ENCODE measurements at places on chromosomes 3 and 15.

- DNase-seq: no peak
These were observed 29.3 kb downstream of the SCN5A start for GRCh38 chr3:38620236-38620635.

DNA sequence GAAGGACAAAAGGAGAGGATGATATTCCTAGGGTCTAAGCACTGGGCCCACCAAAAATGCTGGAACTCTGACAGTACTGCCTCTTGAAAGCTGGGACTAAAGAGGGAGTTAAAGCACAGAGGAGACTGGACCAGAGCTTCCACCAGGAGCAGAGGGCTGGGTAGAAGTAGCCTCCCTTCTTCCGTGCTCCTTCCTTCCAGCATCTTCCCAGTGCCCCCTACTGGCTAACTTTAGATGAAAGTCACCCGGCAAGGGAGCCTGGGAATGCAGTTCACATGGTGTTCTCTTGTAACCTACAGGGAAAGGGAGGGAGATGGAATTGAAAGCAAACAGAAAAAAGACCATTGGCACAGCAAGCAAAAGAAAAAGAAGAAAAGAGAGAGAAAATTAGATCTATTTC is 106.1 kb upstream of the COL8A1 start:
- DNase-seq: no peak

- no peak for DNase-seq
These were observed 184.5 kb downstream of the FHIT start for GRCh38 chr3:61066800-61067199.

DNA sequence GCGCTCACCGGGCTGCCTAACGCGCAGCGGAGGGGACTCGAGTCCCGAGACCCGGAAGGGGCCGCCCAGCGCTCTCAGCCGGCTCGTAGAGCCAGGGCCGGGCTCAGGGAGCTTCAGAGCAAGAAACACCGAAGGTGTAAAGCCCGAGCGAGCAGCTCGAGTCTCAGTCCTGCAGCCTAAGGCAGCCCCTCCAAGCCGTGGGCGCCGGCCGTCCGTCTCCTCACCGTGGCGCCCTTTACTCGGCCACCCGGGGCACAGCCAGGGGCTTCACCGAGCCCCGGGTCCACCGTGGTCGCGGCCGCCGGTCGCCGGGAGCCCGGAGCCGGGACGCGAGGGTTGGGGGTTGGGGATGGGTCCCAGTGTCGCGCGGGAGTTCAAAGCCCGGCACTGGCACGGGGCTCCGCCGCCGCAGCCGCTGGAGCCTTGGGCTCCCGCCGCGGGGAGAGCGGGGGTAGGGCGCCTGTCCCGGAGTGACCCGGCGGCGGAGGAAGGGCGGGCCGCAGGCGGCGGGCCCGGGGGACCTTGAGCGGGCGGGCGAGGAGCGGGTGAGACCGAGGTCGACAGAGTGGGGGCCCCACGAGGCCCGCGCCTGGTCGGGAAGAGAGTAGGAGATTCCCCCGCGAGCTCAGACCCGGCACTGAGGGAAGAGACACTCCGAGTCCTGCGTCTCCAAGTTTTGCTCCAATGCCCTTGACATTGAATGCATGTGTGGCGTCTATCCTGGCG is 26.9 kb upstream of the THRB start:
- DNase-seq: no peak

DNA sequence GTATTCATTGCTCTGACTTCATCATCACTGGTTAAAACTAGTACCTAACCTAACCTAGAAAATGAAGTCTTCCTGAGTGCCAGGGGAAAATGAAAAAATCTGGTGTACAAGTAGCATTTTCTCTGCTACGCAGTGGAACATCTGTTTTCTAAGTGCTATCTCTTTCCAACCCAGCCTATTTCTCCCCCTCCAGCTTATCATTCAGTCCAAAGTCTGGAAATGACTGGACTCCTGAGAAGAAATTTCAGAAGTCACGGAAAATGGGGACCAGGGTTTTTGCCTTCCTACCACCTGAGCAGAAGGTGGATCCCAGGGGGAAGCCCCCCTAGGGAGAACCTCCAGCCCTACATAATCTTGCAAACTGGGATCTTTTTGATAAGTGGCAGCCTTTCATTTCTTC is 9.6 kb upstream of the GLCE start:
- DNase-seq: no peak

DNA sequence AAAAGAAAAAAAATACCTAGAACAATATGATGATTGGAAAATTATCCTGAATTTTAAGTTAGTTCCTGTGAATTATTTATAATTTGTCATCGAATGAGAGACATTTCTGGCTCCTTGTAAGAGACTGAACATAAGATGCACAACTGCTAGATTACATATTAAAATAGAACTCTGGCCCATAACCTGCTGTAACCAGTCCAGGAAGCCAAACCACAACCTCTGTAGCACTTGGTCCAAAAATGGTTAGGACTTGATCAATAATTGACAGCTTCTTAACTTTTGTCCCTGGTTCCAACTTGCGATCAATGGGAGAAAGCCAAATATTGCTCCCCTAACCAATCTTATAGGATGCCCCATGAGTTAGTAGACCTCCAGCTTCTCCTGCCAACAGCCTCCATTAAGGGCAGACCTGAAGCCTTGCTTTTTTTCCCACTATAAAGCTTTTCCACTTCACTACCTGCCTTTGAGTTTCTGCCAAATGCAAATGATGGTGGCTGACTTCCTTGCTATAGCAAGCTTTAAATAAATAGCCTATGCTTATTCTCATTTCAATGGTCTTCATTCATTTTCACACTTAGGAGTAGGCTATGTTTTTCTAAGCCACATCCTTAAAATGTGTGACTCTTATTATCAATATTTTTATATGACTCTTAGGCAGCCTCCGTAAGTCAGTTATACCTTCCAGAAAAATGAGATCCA is 224.0 kb upstream of the ARHGEF26 start:
- DNase-seq: no peak

DNA sequence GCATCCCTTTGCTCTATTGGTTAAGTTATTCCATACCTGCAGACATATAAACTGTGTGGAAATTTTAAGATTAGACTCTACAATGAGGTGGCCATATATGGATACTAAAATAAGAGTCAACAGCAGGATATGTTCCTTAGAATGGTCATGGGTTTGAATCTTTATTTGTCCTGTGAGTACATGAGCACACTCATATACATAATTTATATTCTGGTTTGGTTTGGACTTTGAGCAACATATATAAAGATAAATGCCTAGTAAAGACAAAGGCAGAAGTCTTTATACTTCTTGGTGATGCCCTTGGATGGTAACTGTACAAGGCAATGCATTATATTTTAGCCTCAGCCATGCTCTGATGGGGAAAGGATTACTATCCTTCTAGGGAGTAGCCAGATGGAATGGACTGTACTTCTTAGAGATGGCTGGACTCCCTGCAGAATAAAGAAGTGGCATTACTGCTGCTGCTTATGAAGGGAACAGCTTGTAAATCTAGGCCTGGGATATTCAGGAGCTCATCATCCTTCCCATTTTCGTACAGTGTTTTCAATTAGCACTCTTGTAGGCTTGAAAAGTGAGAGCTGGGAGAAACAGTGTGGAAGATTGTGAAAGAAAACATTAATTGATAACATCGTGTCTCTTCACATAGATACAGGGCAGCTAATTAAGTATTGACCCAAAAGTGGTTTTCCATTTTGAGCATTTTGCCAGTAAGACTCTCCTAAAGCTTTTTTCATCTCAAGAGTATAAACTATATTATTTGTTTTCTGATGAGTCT is 60.4 kb downstream of the HMG20A start:
- no peak for DNase-seq

GRCh38 chr3:98536456-98537017 is 4.8 kb downstream of the GPR15 start:
- no peak for DNase-seq

- DNase-seq: no peak
These were observed 98.5 kb upstream of the ROBO2 start for GRCh38 chr3:76941376-76941775.

DNA sequence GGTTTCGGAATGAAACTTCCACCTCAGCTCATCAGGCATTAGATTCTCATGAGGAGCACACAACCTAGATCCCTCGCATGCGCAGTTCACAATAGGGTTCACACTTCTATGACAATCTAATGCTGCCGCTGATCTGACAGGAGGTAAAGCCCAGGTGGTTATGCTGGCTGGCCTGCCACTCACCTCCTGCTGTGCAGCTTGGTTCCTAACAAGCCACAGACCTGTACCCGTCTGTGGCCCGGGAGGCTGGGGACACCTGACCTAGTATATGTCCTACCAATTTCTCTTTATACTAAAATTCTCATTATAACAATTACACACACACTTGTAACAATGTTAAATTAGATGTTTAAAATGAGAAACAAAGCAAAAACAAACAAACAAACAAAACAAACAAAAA is 172.2 kb downstream of the SLC9A9 start:
- no peak for DNase-seq

- DNase-seq: no peak
These were observed 27.0 kb upstream of the MITF start for GRCh38 chr3:69712269-69712668.

DNA sequence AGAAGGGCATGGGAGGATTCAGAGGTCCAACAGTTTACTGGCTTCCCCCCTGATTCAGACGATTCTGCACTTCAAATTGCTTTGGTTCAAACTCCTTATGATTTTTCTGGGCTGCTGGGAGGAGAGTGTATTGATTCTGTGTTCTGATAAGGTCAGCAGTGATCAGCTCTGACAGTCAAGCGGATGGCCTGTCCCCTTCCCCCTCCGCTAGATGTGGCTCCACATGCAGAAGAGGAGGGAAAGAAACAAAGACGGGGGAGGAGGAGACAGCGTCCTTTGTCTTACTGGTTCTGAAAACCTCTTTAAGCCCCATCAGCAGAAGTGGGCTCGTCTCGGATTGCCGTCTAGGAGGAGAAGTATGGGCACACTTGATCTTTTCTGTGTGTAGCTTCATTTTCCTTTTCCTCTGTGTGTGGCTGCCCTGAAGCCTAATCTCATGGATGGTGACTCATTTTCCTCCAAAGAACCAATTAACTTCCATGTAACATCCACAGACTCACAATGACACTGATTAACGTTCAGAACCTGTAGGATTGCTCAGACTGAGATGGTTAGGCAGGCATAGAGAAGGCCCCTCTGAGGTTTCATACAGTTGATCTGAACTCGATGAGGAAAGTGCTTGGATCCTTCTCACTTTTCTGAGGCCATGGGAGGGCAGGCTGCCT is 162.4 kb upstream of the PPP2R3A start:
- DNase-seq: no peak

DNA sequence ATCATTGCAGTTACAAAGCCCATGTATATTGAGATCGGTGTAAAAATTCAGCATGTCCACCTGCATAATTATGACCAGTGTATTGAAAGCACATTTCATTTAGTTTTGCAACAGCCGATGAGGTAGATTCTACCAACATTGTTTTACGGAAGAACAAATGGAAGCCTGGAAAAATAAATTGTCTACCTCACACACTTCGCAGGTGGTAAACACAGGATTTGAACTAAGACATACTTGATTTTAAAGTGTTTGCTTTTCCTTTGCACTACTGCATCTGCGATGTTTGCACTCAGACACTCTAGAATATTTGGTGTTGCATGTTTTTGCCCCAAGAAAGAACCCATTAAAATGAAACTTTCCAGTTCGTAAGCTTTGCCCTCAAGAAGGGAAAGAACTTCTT is 148.4 kb downstream of the PGPEP1L start:
- DNase-seq: no peak

DNA sequence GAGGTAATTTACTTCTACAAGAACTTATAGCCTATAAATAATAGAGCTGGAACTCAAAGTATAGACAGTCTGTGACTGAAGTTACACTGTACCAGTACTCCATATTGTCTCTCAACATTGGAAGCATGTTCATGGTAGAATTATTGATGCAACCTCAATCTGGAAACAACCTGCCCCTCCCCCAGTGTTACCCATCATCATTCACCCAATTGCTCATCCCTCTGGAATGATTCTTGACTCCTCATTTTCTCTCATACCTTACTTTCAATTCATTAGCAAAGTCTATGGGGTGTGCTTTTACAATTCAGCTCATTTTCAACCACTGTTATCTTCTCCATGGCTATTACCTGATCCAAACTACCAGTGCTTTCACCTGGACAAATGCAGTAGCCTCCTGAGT is 151.7 kb downstream of the CPNE4 start:
- DNase-seq: no peak

DNA sequence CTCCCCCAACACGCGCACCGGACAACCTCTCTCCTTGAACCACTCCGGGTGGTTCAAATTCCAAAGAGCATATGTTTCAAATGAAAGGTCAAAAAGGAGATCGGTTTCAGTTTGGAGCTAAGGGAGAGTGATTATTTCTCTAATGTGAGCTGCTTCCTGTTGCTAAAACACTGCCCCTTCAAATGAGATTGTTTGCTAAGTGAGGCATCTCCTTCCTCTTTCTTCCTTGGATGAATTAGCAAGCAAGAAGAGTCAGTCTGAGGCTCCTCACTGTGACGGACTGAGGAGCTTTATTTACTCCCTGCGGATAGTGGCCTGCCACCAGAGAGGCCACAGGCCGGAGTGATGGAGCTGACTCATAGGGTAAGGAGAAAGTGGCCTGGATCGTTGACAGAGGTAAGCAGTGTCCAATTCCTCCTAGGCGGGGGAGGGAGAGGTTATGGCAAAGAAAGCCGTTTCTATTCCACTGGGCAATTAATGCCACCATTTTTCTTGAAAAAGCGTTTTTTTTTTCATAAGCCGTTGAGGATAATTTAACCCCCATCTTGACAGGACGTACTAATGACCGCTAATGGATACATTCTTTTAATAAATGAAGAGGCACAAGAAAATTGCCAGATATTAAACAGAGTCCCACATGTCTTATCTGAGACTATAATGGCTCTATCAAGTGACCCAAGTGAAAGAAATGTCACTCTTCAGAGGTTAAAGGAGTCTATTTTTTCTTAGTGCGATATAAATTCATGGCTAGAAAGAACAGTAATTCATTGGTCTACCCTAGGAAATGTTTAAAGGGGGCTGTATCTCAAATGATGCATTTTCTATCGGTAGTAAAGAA is 167.0 kb upstream of the ANKRD28 start:
- DNase-seq: no peak

GRCh38 chr3:71111784-71112440 is 471.6 kb downstream of the FOXP1 start:
- no peak for DNase-seq

- DNase-seq: peak; percentile 54
These were observed 59.1 kb upstream of the NEDD4 start for GRCh38 chr15:56052395-56053045.

DNA sequence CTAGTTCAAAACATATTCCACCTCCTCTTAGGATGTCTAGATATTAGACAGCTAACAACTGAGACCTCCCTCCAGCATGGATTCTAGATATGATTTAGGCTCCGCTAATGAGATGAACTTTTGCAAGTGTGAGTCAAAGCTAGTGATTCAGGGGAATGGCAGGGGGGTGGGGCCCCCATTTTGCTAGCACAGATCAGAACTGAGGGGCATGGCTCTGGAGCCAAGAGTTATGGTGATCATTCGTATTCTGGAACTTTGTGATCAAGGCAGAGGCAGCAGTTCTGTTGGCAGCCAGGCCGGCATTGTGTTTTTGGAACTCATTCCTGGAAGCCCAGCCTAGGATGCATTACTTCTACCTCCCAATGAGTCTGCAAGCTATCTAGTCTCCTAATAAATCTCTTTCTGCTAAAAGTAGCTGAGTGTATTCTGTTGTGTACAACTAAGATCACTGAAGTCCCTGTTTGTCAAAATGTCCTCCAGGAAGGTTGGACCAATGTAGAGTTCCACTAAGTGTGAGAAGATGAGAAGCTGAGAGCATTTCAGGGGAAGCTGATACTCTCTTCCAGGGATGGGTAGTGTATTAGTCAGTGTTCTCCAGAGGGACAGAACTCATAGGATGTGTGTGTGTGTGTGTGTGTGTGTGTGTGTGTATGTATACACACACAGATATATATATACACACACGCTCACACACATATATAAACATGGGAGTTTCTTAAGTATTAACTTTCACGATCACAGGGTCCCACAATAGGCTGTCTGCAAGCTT is 312.7 kb downstream of the TLE3 start:
- no peak for DNase-seq

- DNase-seq: no peak
These were observed 379.0 kb upstream of the IL12A start for GRCh38 chr3:159609625-159610024.

Data from CD4-positive, alpha-beta T cell treated with Interleukin-21 for 1 hour (primary cell).